Stimulated activated CD4-positive, alpha-beta T cell treated with anti-CD3 and anti-CD28 coated beads, Interleukin-1b, Interleukin-23, amount 100 ng/mL, for 1 hour (primary cell): ENCODE measurements at places on chromosomes 11 and 22.

- DNase-seq: no peak
Observed at GRCh38 chr11:109514313-109515018, 92.5 kb downstream of the C11orf87 start.

- DNase-seq: no peak
Observed at GRCh38 chr11:63504054-63504453, 1.8 kb upstream of the LGALS12 start.

GRCh38 chr11:132208477-132209055, 838.2 kb downstream of the NTM start:
- DNase-seq: no peak

GRCh38 chr11:116972691-116973090, 125.5 kb downstream of the SIK3 start:
- DNase-seq: no peak

DNA sequence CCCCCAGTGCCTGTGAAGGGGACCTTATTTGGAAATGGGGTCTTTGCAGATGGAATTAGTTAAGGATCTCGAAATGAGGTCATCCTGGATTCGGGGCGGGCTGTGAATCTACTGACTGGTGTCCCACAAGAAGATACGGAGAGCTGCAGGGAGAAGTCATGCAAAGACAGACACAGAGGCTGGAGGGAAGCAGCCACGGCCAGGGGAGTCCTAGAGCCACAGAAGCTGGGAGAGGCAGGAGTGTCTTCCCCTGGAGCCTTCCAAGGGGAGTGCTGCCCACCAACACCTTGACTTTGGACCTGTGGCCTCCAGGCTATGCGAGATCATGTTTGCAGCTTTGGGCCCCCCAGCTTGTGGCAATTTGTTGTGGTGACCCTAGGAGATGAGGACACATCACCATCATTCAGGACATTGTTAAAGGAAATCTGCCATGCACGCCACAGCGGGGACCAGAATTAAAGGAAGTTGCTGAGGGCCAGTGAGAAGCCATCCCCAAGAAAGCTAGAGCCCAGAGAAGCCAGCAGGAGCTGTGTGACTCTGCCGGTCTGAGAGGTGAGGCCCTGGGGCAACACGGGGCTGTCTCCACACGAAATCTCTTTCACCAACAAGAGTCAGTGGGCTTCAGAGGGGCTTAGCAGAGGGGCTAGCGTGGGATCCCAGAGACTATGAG, 434.7 kb downstream of the BRD1 start:
- no peak for DNase-seq

DNA sequence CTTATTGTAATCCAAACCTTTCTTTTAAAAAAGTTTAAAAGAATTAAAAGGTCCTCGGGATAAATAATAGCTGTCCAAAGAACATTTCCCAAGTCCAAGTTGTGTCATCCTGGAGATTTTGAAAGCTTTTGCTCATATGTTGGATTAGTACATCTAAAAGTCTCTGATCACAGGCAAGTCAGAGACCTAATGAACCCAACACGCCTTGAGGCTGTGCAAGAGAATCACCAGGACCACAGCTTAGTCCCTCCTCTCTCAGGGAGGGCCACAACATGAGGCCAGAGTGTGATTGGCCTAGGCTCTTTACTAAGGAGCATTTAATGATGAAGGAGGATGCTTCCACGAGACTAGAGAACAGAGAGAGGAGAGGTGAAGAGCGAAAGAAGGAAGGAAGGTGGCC, 98.7 kb upstream of the OR5AK2 start:
- no peak for DNase-seq

DNA sequence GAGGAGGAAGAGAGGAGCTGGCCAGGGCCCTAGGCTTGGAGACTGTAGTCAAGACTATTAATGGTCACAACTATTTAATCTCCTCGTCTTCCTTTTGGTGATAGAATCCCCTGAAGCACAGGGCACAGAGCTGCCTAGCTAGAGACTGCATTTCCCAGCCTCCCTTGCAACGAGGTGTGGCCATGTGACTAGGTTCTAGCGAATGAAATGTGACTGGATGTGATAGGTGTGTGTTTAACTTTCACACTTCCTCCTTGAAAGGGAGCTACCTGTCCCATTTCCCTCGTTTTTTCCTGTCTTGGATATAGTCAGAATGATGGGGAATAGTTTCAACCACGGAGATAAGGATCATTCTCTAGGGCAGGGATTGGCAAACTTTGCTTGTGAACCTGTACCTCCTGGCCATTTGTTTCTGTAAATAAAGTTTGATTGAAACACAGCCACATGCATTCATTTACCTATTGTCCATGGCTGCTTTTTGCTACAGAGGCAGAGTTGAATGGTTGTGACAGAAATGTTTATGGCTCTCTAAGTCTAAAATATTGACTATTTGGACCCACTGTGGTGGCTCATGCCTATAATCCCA, 313.5 kb downstream of the MIAT start:
- DNase-seq: no peak

DNA sequence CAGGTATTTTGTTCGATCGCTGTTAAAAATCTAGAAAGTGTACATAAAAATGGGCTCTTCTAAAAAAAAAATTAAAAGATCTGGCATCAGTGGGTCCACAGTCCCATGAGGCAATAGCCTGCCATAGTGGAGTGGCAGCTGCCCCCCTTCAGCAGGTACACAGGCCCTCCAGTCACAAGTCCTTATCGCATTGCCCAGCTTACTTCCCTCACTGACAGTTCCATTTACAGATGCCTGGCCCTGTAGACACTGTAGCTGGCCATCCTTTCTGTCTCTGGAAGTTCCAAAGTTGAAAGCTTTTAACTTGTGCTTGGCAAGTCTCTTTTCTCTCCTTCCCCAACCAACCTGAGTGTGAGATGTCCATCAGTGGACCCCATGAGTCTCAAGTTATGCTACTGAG, 11.4 kb downstream of the ZNRF3 start:
- no peak for DNase-seq

GRCh38 chr11:81253244-81253643, 1480.4 kb downstream of the FAM181B start:
- DNase-seq: no peak

GRCh38 chr11:60910281-60910687, 3.7 kb upstream of the TMEM109 start:
- DNase-seq: no peak

DNA sequence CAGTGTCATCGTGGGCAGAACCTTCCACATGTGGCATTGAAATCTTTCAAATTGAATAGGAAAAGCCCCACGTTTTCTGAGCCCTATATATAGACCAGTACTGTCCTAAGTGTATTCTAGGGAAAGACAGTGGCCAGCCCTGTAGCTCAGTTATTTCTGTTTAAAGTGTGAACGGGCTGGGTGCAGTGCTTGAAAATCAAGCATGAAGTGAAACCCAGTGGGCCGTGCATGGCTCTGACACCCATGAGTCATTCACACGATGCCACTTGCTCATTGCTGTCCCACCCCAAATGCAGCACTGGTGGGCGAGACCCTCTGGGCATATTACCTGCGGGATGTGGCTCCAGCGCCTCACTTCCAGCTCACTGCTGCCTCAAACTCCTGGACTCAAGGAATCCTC, 29.8 kb upstream of the CCDC188 start:
- no peak for DNase-seq

DNA sequence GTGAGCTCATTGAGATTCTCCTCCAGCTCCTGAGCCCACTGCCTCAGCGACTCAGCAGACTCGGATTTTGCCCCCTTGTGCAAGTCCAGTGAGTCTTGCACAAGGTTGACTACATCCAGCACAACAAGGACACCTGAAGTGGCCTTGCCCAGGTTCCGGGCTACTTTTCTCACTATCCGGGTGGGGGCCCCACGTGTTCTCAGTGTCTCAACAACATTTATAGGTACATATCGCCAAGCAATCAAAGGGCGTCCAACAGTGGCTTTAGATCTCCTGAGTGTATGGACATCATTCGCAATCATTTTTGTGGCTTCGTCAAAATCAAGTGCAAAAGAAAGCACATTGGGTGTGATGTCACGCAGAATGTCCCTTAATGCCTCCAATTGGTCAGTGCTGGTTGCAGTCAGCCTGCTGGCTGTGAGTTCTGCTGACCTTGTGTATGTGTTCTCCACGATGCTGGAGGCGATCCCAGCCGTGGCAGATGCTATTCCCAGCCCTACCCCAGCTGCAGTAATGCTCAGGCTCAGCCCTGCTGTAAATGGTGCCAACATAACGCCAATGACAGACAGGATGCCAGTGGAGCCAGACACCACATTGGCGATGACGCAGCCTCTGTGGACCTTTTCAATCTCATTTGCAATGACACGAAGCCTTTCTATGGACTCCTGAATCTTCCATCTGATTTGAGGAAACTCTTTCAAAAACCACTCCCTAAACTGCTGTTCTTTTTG, 10.3 kb downstream of the APOL4 start:
- DNase-seq: no peak

DNA sequence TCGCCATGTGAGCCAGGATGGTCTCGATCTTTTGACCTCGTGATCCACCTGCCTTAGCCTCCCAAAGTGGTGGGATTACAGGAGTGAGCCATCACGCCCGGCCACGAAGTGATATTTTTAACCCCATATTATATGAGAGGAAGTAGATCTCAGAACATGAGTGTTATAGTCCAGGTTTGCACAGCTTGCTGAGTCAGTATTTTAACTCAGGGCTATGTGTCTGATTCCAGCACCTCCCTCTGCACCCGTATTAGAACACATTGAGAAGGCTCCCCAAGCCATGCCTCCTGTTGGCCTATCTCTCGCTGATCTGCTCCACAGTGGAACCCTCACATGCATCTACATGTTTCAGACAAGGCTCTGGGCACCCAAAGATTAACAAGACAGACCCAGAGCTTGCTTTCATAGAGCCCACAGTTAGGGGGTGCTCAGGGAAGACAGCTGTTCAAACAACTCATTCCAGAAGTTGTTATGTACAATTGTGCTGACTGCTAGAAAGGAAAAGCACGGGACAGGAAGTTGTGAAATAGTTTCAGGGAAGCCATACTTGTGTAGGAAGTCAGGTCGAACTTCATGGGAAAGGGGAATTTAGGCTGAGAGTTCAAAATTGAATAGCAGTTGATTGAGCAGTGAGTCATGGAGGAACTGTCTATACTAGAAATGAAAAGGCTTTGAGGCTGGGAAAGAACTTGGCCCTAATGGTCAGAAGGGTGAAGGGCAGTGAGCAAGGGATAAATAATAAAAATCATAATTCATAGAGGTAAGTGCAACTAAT, 49.3 kb upstream of the CLPB start:
- no peak for DNase-seq

- no peak for DNase-seq
Observed at GRCh38 chr11:47152953-47153950, 23.4 kb downstream of the ARFGAP2 start.

DNA sequence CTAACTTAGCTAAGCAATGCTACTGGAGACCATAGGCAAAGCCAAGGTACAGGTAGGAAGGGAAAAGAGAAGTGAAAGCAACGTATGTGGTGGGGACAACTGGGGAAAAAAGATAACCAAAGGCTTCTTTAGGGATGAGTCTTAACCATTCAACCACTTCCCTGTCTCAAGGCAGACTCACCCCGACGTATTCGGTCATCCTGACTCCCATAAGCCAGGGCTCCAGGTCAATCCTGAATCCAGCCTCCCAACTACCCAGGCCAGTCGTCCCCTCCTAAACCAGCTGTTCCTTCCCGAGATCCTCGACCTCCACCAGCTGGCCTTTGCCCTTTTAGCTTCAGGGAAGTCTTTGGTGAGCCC, 330 bp downstream of the ACP2 start:
- DNase-seq: no peak

GRCh38 chr11:4086575-4087353, 7.8 kb upstream of the RRM1 start:
- DNase-seq: no peak

- DNase-seq: no peak
Observed at GRCh38 chr11:94795476-94796189, 27.5 kb downstream of the AMOTL1 start.
